ENCODE measurements at places on chromosomes 16 and 17.
A peak's percentile ranks its signal among the peaks of the same experiment; 100 is the strongest.

DNA sequence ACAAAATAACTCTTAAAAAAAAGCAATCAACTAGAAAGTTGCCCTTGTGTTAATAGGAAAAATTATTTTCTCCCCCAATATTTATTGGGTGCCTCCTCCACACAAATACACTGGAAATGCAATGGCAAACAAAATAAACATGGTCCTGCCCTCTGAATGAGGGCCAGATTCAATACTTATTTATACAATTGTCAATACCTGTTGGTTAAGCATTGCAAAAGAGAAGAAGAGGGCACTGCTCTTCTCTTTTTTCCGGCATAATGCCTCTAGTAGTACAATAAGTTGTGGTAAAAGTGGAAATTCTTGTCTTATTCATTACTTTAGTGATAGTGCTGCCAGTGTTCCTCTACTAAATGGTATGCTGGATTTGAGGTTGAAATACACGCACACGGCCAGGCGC, 22.5 kb upstream of the ALDH3A2 start:
- DNase-seq = no peak

- DNase-seq = peak; percentile 82
These were observed 28.7 kb upstream of the FASN start for GRCh38 chr17:82126556-82127314.

GRCh38 chr16:17334096-17334495, 136.7 kb downstream of the XYLT1 start:
- DNase-seq = no peak

DNA sequence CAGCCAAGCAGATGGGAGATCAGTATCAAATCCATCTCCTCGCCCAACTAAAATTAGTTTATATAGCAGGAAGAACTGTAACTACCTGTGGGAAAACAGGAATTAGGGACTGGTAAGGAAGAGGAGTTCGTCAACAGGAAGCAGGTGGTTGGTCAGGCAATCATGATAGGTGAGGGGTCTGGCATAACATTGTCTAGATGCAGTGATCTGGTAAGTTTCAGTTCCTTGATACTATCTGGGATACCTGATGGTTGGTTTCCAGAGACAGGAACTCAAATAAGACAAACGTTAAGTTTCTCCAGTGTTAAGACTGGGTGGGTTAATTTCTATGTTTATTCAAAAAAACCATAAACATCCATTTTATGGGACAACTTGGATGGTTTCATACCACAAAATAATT, 53.8 kb downstream of the CEP112 start:
- no peak for DNase-seq

GRCh38 chr17:28506763-28507487, 777 bp downstream of the FOXN1 start:
- DNase-seq = no peak

DNA sequence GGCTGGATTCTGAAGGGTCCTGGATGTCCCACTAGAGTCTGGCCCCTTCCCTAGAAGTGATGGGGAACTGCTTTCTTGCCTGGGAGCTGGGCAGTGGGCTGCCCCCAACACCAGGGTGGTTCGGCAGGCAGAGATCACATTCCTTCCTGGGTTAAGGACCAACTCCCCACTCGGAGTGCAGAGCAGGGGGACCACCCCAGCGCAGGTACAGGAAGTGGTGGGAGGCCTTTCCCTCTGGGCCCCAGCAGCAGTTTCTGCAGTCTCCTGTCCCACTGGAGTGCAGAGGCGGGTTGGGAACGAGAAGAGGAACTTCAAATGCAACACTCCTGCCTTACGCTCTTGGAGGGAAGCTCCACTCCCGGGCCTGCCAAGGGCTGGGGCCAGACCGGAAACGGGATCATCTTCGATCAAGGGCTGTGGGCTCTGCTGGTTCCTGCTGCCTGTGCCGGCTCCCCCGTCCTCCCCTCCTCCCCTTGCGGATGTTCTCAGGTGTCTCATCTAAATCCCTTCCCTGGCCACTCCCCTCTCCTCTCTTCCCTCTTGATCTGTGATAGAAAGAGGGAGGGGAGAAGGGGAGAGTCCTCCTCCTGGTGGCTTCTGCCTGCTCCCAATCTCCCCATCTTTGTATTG, 9.0 kb upstream of the NGFR start:
- no peak for DNase-seq

DNA sequence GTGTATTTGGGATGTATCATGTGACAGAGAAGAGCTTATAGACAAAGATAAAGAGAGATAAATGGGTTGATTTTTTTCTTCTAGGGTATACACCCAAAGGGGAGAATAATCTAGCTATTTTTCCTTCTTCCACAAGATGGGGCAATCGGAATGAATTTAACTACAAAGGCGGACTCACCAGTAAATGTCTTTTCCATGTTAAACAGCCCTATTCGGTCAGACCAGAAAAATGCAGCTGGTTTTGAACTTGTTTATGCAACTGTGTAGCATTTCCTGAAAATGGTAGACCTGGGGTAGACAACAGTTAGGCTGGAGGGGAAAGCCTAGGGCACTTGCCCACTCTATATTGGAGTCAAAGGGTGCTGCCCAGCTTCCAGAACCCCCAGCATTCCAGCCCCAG, 477.1 kb downstream of the TOX3 start:
- DNase-seq = no peak

GRCh38 chr17:57438066-57438731, 181.9 kb downstream of the MSI2 start:
- DNase-seq = no peak

DNA sequence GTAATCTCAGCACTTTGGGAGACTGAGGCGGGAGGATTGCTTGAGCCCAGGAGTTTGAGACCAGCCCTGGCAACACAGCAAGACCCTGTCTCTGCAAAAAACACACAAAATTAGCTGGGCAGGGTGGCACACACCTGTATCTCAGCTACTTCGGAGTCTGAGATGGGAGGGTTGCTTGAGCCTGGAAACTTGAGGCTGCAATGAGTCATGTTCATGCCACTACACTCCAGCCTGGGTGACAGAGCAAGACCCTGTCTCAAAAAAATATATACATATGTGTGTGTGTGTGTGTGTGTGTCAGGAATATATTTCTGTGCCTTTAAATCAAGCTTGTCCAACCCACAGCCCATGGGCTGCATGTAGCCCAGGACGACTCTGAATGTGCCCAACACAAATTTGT, 55.2 kb downstream of the CRISPLD2 start:
- no peak for DNase-seq

- no peak for DNase-seq
These were observed 262.6 kb downstream of the NTN1 start for GRCh38 chr17:9283909-9284308.
